Endothelial cell (in vitro differentiated cells): ENCODE measurements at places on chromosomes 16 and 17.

DNA sequence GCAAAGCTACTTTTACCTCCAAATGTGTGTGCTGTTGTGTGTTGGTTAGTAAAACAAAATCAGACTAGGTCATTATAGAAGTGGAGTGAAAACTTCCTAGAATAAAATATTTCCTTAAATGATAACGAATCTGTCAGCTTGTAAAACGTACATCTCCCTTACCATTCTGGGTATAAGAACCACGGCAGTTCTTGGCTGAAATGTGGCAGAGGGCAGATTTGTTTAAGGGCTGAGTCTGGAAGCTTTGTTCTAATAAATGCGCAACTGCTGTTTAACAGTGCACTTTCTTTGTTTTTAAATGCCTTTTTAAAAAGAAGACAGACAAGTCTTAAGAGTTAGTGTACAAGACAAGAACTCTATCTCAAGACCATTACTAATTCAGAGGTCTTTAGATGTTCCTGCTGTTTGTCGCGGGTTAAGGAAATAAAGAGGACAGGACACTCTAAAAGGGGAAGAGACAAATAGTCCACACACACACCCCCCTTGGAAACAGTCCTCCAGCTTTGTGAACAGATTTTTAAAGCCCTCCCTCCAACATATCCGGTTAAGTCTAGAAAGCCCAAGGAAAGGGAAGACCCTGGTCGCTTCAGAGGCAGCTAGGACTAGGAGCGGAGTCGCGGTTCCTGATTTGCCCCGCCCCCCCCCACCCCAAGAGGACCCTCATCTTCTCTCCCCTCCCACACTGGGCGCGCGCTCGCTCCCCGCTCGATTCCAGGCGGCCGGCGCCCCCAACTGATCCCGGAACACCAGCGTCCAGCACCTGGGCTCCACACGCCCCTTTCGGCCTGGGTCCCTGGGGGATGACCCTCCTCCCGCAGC lies 658 bp downstream of the SYNRG start:
- DNase-seq = peak; percentile 64

DNA sequence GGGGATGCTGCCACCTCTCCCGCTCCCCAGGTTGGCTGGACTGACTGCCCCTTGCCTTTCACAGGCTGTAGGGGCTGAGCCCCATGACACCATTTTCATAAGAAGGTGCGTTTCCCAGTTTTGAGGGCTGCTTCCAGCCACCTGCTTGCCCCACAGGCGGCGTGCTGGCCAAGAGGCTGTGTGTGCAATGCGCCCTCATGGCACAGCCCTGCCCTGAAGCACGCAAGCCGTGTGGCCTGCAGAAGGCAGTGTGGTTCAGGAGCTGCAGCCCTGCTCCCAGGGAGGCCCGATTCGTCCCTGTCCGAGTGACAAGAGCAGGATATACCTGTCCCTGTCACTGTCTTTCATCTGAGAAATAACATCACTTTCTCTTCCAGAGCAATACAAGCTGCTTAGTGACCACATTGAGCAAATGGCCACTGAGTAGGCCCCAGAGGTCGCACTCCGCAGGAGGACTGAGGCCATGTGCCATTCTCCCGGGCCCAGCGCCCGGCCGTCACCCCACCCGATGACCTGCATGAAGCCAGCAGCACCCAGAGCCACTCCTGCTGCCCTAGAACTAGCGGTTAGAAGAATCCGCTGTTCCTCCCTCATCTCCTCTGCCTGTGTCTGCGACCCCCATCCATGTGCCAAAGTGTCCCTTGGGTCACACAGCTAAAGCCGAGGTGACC lies 24.2 kb downstream of the CIBAR2 start:
- no peak for DNase-seq

DNA sequence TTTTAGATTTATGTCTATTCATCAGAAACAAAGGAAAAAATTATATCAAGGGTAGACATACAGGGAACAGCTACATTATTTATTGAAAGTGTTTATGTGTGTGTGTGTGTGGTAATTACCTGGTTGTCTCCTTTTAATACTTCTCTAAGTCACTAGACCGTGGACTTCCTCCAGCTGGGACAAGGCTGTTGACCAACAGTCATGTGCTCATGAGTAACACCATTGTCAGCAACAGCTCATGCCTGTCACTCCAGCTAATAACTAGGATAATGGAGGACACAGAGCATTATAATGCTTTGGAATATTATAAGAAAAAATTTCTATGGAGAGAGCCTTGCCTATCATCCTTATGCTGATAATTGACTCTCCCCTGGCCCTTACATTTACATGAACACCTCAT lies 125.3 kb upstream of the SALL1 start:
- DNase-seq = no peak

GRCh38 chr17:31902693-31903092 lies 1.2 kb upstream of the UTP6 start:
- DNase-seq = no peak

DNA sequence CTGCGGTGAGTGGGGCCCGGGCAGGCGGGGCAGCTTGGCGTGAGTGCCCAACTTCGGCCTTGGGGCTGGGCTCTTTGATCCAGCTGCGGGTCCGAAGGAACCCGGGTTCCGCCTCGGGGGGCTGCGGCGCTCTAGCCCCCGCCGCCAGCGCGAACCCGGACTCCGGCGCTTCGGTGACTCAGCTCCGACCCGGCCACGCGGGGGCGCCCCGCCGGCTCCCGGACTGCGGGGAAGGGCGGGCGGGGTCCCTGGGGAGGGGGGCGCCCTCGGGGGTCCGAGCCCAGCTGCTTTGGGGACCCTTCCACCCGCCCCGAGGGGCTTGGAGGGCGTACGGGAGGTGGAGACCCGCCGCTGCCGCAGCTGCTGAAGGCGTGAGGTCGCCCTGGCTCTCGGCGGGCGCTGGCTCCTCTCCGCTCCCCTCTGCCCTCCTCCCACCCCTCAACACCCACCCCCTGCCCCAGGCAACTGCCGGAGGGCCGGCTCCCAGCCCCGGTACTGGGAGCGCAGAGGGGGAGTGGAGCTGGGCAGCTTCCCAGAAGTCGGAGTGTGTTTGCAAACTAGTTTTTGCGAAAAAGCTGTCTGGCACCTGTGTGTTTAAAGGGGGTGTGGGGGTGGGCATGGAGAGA lies 516 bp downstream of the CPNE2 start:
- DNase-seq = peak; percentile 62

DNA sequence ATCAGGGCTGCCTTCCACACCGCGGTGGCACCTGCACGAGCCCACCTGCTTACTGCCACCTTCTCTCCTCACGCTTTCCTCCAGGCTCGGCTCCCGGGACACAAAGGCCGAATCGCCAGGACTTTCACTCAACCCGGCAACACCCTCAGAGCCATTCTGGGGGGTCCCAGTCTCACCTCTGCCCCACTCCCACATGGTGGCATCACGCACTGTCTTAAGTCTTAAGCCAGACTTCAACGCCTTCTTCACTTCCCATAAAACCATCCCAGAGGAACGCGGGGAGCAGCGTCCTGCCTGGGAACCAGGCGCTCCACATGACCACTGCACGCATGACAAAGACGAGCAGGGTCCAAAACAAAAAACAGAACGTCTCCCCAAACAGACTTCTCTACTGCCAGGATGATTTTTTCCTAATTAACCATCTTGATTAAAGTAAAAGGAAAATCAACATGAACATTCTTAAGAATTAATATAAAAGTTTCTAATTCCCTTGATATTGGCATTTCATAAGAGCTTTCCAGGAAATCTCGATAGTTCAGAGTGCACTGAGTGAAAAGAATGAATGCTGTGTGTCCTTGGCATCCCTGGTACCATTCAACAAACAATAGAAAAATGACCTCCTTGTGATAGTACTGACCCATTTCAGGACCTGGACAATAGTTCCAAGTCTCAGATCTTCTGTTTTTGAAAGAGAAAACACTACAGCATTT lies 2.6 kb downstream of the CANT1 start:
- DNase-seq = no peak

GRCh38 chr16:78763821-78764440 lies 664.5 kb downstream of the WWOX start:
- no peak for DNase-seq

GRCh38 chr17:81578561-81579225 lies 26.5 kb upstream of the FAAP100 start:
- DNase-seq = no peak

GRCh38 chr16:74033441-74033995 lies 263.1 kb upstream of the PSMD7 start:
- DNase-seq = no peak

DNA sequence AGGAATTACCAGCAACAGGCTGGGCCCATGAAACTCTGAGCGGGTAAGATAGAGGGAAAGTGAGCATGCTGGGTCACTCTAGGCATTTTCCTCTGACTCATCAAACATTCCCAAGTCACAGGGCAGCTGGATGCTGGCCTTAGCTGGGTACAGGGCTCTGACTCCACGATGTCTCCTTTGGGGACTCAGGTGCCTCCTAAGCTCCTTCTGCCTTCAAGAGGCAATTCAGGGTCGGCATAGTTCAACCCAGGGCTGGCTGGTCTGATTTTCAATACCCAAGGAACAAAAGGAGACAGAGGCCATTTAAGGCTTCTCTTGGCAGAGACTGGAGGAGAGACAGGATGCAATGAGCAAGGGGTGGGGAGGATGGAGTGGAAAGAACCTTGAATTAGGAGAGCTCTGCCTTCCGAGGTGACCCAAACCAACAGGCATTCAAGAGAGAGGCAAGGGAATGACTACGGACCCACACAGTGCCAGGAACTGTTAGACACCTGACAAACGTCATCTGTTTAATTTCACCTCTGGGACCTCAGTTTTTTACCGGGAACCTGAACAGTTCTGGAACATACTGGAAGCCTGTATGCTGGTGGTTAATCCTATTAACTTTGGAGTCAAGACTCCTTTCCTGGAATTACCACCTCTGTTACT lies 910 bp downstream of the WBP2 start:
- DNase-seq = no peak
